ENCODE measurements at places on chromosomes 6 and 20.

GRCh38 chr6:30707281-30707850, 9.7 kb downstream of the MDC1 start:
- no peak for DNase-seq

DNA sequence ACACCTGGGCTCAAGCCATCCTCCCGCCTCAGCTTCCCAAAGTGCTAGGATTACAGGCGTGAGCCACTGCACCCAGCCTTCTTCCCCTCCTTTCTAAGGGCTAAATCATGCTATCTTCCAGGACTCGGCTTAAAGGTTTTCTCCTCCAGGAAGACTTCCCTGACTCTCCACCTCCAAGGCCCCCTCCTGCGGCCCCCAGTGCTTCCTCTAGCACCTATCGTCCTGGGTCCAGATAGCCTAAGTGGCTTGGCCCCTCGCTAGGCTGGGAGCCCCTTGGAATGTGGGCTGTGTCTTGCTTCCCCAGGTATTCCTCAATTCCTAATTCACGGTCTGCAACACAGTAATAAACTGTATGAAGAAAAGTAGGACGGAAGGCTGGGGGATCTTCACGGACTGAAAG, 36.7 kb downstream of the PIM1 start:
- DNase-seq, result no peak

DNA sequence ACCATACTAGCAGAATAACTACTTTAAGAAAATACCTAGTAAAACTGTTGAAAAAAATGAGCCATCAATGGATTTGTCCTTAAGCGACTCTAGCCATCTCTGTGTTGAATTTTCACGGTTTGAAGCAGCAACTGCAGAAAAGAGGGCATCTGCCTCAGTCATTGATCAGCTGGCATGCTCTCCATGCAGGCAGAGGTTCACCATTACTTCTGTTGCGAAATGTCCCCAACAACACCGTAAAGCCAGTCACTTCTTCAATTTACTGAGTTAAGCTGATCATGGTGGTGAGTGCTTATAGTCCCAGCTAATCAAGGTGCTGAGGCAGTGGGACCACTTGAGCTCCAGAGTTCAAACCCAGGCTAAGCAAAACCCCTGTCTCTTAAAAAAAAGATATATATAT, 11.1 kb downstream of the TPD52L1 start:
- no peak for DNase-seq

- DNase-seq, result no peak
Measured at GRCh38 chr6:12851123-12851695, 134.6 kb downstream of the PHACTR1 start.

DNA sequence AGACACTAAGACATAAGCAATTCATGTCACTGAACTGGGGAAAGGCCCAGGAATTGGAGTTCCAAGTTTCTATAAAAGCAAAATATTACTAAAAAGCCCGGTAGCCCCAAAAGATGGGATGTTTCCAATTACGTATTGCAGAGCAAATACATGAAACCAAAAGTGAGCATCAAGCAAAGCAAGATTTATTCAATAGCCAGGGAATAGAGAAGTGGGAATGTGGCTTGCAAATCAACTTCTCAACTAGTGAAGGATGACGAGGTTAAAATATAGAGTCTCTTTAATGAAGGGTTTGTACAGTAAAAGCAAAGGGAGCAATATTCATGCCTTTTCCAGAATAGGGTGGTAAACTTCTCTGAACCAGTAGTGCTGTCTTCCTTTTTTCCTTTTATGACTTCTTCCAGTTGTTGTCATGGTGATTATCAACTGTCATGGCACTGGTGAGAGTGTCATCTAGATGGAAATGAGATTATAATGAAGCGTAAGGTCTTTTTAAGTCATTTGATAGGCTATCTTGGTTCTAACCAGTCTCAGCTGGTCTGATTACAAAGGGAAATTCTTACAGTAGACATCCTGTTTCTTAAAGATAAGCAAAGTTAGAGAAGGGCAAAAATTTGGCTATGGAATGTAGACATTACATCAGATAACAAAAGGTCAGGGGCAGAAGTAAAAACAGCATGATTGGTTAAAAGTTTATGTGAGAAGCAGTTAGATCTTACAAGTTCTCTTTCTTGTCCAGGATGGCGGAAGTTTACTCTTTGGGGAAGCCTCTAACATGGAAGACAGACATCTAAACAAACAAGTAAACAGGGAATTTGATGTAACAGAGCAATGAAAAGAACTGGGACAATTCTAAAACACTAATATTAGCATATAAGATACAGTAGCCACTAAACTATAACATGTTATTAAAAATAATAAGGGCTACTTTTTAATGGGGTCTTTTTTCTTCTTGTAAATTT, 96.9 kb downstream of the TBX18 start:
- DNase-seq, result no peak

DNA sequence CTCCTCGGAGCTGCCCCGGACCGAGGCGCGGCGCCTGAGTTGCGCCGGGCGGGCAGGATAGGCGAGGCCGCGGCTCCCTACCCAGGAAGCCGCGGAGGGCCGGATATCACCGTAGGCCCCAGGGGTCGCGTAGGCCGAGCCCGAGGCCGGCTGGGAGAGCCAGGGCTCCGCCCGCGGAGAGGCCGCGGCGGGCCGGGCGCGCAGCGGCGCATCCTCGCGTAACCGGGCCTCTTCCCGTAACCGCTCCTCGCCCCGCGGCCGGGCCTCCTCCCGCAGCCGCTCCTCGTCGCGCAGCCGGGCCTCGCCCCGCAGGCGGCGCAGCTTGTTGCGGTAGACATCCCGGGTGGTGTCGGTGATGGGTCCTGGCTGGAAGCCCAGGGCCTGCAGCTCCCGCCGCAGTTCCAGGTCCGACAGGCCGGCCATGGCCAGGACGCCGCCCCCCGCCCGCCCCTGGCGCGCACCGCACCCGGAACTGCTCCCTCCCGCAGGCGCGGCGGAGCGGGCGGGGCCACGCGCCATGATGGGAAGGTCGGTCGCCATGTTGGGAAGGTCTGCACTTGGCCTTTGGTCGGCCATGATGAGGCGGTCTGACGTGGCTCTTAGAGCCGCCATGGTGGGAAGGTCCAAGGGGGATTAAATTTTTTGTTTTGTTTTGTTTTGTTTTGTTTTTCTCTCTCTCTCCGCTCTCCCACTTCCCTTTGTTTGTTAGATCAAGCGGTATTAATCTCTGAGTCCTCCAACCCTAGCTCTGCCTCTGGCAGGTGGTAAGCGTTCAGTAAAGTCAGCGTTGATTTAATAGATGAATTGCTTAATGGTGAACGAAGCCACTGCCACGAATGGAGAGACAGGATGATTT, at the start of gene LEMD2:
Gene LEMD2, minus strand, starts transcription at position 437 of the 856 bp plus-strand sequence. Its CDS starts 14 bp downstream, at position 423.
- DNase-seq, result peak; percentile 92

GRCh38 chr6:158441716-158442215, 118.1 kb upstream of the TMEM181 start:
- no peak for DNase-seq

- no peak for DNase-seq
Measured at GRCh38 chr20:22833851-22834250, 201.3 kb upstream of the SSTR4 start.

DNA sequence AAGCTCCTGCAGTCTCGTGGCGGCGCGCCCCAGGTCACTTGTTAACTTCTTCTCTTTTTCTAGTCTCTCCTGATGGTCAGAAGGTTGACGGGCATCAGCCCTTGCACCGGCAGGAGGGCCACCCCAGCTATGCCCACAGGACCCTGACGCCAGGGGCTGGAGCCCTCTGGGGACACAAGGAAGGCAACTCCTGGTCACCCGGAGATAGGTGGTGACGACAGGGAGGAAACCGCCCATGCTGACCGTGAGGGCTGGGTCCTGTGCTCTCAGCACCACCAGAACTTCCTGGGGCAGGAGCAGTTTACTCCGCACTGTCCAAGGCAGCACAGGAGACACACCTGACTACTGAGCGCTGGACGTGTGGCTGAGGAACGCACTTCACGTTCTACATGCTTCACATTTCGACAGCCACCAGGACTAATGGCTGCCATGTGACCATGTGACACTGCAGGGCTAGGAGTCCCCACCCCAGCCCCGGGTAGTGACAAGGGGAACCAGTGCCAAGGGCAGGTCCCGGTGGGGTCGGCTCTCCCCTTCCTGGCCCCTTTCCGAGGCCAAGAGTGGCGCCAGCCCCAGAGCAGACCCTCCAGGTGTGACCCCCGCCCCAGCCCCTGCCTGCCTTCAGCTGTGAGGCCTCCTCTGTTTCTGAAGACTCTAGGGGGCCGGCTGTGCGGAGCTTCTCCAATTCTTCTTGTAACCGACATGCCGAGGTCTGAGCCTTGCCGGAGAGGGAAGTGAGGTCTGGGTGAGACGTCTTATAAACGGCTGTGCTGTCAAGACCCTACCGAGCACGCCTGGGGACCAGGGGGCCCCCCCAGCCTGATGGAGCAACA, 45.2 kb downstream of the DSTN start:
- DNase-seq, result peak; percentile 13

DNA sequence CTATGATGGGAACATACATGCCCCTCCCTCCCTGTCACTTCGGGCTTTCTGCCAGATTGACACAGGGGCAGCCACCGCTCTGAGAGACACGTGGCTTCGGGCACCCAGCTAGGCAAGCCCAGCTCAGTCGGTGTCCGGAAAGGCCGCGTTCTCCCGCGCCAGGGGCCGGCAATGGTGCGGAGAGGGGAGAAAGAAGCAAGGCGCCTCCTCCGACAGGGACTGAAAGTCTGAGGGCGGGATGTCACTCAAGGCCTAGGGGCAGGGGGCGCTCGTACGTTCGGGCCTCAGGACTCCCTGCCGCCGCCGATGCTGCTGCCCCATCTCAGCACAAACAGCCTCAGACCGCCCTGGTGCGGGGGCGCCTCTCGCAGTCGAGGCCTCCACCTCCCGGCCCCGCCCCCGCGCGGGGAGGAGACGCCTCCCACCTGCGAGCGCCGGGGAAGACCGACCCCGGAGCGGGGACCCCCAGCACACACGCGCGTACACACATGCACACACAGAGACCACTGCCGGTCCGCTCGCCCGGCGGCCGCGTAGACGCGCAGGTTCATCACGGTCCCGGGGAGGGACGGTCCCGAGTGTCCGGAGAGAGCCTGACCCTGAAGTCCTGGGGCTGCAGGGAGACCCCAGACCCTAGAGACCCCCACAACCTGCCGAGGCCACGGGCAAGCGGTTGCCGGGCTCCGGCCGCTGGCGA, 1.9 kb downstream of the GRM4 start:
- DNase-seq, result peak; percentile 66

GRCh38 chr6:75882734-75883133, 133.7 kb downstream of the MYO6 start:
- DNase-seq, result no peak

GRCh38 chr6:72954716-72955115, 270.6 kb downstream of the KHDC1L start:
- DNase-seq, result no peak

Measured in activated CD8-positive, alpha-beta memory T cell treated with anti-CD3 and anti-CD28 coated beads, Interleukin-2, amount 50 U/mL, for 4 hours (primary cell).